ENCODE measurements at places on chromosomes 12 and 14.

DNA sequence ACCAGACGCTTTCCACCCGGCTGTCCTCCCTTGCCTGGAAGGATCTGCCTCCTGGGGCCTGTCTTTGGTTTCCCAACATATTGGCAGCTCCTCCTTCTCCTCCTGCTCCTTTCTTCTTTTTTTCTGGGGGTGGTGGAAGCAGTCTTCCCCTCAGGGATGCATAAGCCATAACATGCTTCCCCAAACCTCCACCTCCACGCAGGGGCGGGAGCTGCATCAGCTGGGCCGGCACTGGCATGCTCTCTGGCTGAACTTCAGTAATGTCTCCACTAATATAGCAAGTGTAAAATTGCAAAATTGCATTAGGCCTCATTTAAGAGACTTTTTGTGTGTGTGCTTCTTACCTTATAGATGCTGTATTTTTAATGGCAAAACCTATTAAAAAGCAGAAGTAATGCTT, 58.6 kb downstream of the GLT1D1 start:
- no peak for DNase-seq

- no peak for DNase-seq
These were observed 19.8 kb downstream of the SLC16A7 start for GRCh38 chr12:59615392-59616165.

DNA sequence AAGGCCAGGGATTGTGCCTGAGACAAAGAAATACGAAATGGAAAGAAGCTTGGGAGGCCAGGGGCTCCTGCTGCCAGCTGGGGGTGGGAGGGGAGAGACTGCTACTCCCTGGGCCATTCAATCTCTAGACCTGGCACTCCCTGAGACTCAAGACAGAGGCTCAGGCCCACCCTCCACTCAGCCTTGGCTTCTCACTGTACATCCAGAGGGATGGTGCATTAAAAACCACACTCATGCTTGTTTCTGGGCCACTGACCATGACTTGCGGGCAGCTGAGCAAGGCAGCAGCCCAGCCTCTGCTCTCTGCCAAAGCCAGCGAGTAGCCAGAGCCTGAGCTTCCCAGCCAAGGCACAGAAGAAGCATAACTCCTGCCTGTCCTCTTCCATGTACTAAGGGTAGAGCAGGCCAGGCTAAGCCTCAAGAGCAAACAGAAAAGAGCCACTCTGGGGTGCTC, 41.5 kb downstream of the PITPNM2 start:
- no peak for DNase-seq

- no peak for DNase-seq
These were observed 3.1 kb downstream of the GALC start for GRCh38 chr14:87989956-87990299.

DNA sequence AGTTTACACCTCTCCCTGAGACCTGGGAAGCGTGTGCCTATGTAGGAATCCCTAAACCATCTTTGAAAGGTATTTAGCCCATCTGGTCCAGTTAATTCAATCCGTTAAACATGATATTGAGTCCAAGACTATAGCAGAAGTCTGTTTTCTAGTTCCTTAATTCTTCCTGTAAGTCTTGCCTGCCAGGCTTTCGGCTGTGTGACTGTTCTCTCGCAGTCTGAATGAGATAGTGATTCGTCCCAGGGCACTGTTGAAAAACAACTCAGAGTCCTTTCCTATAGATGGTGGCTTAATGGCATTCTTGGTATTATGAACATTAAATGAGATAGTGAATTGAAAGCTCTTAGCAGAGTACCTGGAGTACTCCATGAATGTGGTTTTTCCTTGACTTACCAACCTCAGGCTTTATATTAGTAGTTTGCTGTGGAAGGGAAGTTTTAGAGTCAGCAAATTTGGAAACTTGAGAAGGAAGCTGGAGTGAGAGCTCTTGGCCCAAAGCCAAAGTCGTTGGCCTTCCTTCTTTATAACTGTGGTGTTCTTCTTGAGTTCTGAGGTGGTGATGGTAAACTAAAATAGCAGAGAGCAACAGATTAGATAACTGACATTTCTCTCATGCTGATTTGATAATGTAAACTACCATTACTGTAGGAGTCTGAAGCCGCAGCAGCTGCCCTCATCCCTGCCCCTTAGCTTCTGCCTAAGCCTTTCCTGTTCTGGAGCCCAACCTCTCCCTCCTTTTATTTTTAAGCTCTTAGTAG, 76.5 kb downstream of the TGFB3 start:
- peak; percentile 84 for DNase-seq

DNA sequence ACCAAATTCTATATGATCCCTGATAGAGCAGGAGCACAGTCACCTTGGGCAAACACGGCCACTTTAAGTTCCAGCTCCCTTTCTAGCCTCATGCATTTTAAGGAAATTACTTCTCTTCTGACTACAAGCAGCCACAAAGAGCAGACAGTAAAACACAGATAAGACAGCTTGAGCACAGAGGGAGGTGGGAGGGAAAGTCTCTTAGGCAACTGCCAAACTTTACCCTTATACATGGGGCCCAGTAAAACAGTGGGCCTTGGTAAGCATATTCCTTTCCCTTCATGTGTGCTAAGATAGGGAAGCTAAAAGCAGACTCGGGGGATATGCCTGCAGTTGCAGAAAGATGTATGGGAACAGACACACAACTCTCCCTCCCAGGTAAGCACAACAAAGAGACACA, 235.9 kb downstream of the CPNE8 start:
- DNase-seq: no peak

- DNase-seq: peak; percentile 60
These were observed 10.3 kb downstream of the TBPL2 start for GRCh38 chr14:55430024-55430690.

DNA sequence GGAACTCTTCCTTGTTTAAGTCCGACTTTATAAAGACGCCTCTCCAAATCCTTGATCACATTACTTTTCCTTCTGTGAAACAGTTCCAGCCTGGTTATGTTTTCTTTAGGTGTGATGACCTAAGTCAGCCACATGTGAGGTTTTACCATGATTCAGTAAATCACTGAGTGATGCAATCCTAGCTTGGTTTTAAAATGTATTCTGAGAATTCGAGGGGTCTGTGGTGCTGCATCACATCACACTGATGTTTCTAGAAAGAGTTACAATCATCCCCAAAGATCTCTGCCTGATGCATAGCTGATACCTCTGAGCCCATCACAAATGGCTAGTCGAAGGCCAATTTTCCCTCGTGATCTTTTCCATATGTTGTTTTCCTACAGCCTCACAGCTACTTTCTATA, 152.7 kb downstream of the ANO2 start:
- no peak for DNase-seq

DNA sequence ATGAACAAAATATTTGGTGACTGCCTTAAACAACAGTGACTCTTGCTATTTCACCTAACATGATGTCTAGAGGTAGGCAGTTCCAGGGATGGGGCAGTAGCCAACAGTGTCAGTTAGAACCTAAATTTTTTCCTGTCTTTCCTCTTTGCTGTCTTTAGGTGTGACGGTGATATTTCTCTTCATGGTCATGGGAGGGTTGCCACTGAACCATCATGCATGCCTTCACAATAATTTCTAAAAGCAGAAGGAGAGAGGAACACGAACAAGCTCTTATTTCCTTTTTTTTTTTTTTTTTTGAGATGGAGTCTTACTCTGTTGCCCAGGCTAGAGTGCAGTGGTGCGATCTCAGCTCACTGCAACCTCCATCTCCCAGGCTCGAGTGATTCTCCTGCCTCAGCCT, 2.4 kb downstream of the CCDC63 start:
- DNase-seq: no peak
